Activated naive CD4-positive, alpha-beta T cell treated with Interleukin-2 at 50 U/mL for 16 hours (primary cell): ENCODE measurements at places on chromosomes 16 and 17.

DNA sequence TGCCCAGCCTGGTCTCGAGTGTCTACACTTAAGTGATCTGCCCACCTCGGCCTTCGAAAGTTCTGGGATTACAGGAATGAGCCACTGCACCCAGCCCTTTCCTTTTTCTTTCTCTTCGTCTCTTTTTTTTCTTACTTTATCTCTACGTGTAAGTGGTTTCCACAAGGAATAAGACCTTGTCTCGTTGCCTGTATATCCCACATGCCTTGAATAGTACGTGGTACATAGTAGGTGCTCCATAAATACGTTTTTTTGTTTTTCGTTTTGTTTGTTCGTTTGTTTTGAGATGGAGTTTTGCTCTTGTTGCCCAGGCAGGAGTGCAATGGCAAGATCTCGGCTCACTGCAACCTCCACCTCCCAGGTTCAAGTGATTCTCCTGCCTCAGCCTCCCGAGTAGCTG is 86.0 kb downstream of the YPEL2 start:
- no peak for DNase-seq

DNA sequence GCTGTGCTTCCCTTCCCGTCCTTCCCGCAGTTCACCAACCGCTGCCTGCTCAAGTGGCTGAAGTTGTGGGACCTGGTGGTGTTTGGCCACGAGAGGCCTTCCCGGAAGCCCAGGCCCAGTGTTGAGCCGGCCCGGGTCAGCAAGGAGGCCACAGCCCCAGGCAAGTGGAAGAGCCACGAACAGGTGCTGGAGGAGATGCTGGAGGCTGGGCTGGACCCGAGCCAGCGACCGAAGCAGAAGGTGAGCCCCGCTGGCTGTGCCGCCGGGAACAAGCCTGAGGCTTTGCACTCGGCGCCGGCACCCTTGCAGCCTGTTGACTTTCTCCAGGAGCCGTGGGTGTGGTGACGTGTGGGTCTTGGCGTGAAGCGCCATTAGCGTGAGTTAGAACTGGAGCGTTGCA is 2.7 kb downstream of the CHTF18 start:
- DNase-seq, result no peak

GRCh38 chr17:41680426-41681040 is 8.2 kb upstream of the EIF1 start:
- DNase-seq, result no peak

GRCh38 chr16:68003031-68003430 is 3.7 kb upstream of the DPEP2 start:
- no peak for DNase-seq

- no peak for DNase-seq
Measured at GRCh38 chr16:53894686-53895085, 190.7 kb downstream of the FTO start.

GRCh38 chr16:66427036-66427860 is at the start of gene BEAN1:
Gene BEAN1 (plus strand): TSS chr16:66427295. CDS start chr16:66437677, 10,382 bp downstream.
- DNase-seq, result peak; percentile 11

DNA sequence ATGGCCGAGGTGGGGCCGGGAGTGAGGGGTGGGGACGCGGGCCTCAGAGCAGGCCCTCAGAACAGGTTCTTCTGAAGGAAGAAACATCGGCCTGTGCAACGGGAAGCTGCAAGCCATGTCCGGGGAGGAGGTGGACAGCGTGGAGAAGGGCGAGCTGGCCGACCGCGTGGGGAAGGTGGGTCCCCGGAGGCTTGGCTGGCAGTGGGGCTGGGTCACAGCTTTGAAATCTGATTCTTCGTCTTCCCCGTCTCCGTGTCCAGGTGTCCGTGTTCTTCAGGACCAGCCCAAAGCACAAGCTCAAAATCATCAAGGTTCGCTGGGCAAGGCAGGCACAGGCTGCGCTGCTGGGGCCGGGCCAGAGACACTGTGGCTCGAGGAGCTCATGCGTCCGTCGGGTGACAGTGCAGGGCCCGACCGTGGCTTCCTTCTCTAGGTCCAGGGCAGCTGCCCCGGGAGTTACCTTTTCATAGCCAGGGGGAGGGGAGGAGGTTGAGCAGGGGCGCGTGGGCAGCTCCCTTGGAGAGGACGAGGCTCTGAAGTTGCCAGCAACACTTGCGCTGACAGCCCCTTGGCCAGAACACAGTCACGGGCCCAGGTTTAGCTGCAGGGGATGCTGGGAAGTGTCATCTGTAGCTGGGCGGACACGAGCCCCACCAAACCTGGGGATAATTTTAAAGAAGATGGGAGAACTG is 51.3 kb downstream of the MEAK7 start:
- DNase-seq, result no peak

GRCh38 chr16:4814542-4815173 is 12.2 kb upstream of the ROGDI start:
- no peak for DNase-seq

- DNase-seq, result no peak
Measured at GRCh38 chr16:85395913-85396878, 216.9 kb upstream of the GSE1 start.

GRCh38 chr16:7805686-7806396 is 473.2 kb downstream of the RBFOX1 start:
- no peak for DNase-seq
